Naive thymus-derived CD8-positive, alpha-beta T cell (primary cell): ENCODE measurements at places on chromosomes 7 and 10.

- DNase-seq: no peak
Measured at GRCh38 chr7:26423436-26423835, 131.8 kb downstream of the SNX10 start.

GRCh38 chr10:96416643-96417042, 57.8 kb upstream of the OPALIN start:
- DNase-seq: no peak

GRCh38 chr7:66628361-66629221, at the start of gene KCTD7:
KCTD7 (plus strand) TSS chr7:66628881; CDS start chr7:66629065, 184 bp downstream.
- DNase-seq: peak; percentile 94

DNA sequence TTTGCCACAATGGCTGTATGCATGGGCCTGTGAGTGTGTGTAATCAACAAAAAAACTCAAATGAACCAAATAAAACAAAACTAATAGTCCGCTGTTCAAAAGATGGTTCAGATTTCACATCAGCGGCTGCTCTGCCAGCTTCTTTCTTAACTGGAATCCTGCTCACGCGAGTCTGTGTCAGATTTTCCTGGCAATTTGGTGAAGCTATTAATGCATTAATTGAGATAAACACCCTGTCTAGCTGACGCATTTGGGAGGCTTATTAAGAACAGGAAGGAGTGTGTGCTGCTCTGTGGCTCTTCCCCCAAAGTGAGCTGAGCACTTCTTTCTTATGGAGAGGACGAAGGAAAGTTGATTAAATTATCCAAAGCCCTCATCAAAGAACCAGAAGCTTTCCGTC, 336.6 kb upstream of the MKI67 start:
- no peak for DNase-seq

DNA sequence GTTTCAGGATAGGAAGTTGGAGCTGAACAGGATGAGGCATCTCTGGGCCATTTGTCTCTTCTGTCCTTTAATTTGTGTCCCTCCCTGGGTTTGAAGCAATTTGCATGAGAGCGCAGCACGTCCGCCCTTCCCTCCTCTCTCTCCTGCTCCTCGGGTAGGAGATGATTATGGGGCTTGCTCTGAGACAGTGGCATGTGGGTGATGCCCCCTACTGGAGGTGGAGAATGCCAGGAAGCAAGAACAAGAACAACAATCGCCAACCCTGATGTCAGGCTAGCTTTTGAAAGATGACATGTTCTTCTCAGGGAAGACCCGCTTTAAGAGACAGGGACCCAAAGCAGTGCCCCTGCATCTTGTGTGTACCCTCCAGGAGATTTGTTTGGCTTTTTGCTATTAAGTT, 63.9 kb upstream of the LOXL4 start:
- no peak for DNase-seq

GRCh38 chr7:23114896-23115295, 9.3 kb downstream of the KLHL7 start:
- DNase-seq: no peak

DNA sequence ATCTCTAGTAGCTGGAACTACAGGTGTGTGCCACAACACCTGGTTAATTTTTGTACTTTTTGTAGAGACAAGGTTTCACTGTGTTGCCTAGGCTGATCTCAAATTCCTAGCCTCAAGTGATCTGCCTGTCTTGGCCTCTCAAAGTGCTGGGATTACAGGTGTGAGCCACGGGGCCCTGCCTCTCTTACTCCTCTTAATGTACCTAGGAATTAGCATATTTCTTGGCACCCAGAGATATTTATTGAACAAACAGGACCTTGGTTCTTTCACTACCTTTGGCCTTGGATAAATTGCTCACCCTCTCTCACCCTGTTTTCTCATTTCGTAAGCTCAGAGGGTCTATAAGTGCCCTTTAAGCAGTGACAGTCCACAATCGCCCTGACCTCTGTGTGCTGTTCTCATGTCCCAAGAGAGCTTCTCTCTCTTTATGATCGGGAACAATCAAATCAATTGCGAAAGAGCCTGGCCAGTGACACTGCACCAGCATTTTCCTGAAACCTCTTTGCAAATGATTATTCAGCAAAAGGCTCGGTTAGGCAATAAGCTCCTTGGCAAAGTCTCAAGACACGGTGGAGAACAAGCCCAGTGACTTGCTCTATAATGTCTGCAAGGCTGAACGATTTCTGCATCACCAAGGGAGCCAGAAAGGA, 117.7 kb downstream of the APBB1IP start:
- no peak for DNase-seq

GRCh38 chr7:116271963-116272886, 61.9 kb downstream of the TES start:
- DNase-seq: no peak

GRCh38 chr7:131546583-131547141, 9.8 kb downstream of the PODXL start:
- DNase-seq: peak; percentile 28

DNA sequence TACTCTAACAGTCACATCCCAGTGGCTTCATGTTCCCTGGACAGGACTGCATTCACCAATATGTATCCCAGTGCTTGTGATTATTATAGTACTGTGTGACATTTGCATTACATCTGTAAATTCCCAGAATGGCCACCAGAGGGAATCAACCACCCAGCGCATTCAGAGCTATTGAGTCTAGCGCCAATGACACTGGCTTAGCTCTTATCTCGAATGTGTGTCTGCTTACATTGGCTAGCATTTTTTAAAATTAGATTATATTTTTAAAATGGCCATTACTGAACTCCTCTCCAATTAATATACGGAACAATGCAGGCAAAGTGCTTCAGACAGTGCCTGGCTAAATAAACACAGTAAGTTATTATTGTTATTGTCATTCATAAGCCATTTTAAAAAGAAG, 36.3 kb downstream of the TRIL start:
- DNase-seq: peak; percentile 28

DNA sequence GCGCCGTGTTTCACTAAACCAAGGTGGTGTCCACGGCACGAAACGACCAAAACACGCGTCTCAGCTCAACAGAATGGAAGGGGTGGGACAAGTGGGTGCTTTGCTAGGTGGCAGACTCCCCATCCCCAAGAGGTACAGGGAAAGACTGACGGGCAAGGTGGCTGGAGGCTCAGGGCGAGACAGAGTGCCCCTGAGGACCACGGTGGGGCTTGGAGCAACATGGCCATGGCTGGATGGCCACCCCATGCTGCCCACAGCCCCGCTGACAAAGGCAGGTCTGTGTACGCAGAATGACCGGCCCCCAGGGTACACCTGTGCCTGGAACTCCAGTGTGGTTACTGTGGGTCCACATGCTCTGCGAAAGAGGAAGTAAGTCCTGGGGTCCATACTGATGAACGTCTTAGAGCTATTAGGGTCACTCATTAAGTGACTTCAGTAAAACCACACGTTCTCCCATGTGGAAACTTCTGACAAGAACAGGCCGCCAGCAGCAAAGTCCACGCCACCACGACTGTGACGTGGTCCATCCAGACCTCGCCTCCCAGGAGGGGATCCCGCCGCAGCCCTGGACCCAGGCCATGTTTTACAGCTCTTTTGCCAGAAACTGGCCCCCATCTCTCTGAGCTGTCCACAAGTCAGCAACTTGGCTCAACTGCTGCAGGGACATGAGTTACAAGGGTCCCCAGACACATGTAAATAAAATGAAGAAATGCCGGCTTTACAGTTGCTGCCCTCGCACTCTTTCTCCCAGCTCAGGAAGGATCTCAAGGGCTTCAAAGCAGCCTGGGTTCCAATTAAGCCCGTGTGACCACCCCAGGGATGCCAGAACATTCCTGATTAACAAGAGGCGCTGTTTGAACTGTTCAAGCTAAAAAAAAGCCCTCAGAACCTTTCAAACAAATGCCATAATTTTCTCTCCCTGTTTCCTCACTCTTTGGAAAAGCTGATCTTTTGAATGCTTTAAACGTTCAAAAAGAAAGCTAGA, 66.8 kb downstream of the MAD1L1 start:
- DNase-seq: no peak

- DNase-seq: no peak
Measured at GRCh38 chr10:5762531-5762930, 50.7 kb downstream of the GDI2 start.
